Stimulated activated CD4-positive, alpha-beta T cell treated with anti-CD3 and anti-CD28 coated beads, Interleukin-2, amount 100 ng/mL, for 24 hours (primary cell): ENCODE measurements at places on chromosomes 6 and 20.

DNA sequence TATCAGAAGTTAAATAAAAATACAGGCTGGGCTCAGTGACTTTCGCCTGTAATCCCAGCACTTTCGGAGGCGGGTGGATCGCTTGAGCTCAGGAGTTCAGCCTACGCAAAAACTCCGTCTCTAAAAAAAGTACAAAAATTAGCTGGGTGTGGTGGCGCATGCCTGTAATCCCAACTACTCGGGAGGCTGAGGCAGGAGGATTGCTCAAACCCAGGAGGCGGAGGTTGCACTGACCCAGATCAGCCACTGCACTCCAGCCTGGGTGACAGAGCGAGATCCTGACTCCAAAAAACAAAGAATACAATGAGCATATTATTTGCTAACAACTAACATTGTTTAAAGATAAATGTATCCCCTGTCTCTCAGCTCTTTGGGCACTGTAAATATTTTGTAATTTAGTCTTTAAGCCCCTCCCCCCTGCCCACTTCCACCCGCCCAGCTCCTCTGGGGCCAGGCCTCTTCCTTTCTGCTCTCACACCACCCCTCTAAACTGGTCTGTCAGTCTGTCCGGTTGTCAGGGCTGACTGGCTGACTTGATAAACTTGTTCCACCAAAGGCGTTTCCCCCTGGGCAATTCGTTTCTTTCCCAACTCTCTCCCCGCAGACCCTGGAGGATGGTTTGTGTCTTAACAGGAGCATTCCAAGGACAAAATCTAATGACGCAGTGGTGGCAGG, 62.4 kb upstream of the QKI start:
- no peak for DNase-seq

DNA sequence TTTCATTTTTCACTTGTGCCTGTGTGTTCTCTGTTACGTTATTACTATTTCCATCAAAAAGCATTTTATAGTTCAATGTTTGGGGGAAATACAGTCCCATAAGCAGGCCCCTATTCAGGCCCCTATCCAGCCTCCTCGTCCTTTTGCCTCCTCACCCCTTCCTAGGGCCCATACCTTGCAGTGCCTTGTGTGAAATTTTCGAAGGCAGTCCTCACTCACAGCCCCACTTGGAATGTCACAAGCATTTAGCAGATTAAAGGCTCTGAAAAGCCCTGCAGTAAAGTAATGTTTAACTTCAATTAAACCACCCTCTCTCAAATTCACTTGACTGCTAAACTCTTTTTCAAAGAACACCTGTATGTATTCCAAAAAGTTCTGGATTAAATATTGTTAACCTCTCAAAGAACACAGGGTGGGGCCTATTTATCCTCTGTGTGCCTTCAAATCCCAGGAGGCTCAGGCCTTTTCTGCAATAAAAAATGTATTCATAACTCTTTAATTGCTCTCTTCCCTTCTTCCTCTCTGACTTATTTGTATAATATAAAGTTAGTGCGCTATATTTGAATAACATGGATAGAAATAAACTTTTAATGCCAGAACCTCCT, 202.5 kb downstream of the FOXA2 start:
- DNase-seq, result no peak

GRCh38 chr6:108123946-108124345, 41.9 kb upstream of the NR2E1 start:
- DNase-seq, result no peak

DNA sequence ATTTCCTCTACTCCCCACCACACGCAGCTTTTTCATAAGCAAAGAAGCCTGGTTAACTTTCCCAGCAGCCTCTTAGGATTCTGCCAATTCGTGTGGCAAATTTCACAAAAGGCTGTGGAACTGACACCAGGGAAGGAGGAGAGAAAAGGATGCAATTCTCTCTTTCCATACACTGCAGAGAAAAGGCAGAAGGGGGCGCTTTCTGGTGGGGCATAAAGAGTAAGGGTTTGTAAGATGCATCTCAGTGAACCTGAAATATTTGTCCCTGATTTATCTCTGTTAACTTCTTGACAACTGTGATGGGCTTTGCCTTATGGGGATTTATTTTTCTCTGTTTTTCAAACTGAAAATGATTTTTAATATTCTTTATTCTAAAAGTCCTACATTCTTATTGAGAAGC, 45.5 kb upstream of the GLP1R start:
- no peak for DNase-seq

- DNase-seq, result no peak
Measured at GRCh38 chr20:10863337-10864060, 189.7 kb upstream of the JAG1 start.

- DNase-seq, result no peak
Measured at GRCh38 chr6:150934380-150934779, 68.9 kb downstream of the MTHFD1L start.

DNA sequence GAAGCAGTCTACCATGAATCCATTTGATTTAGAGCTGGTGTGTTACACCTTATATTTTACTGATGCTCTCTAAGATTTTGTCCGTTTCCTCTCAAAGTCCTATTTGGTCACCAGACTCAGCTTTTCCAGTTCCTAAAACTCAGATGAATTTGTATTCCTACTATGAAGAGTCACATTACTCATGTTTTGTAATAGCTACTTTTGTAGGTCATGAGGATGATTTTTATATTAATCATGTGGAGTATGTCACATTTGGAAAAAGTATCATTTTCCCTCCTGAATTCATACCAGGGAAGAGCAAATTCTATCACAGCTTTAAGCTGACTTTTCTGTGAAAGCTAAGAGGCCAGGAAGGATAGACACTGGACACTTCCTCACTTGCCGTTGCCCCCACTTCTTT, 140.6 kb upstream of the SCGN start:
- DNase-seq, result no peak
